ENCODE measurements at places on chromosomes 3 and 15.

DNA sequence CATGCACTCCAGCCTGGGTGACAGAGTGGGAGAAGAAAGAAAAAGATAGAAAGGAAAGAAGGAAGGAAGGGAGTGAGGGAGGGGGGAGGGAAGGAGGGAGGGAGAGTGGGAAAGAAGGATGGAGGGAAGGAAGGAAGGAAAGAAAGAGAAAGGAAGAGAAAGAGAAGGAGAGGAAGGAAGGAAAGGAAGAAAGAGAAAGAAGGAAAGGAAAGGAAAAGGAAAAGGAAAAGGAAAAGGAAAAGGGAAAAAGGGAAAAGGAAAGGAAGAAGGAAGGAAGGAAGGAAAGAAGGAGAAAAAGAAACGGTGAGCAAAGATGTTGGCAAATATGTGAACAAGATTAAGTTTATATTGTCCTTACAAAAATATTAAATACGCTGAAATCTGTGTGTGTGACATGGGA lies 36.2 kb upstream of the TICRR start:
- no peak for DNase-seq

- DNase-seq = no peak
Measured at GRCh38 chr15:83786336-83786735, 132.4 kb downstream of the ADAMTSL3 start.

- DNase-seq = no peak
Measured at GRCh38 chr15:78244101-78244500, 9.7 kb upstream of the ACSBG1 start.

DNA sequence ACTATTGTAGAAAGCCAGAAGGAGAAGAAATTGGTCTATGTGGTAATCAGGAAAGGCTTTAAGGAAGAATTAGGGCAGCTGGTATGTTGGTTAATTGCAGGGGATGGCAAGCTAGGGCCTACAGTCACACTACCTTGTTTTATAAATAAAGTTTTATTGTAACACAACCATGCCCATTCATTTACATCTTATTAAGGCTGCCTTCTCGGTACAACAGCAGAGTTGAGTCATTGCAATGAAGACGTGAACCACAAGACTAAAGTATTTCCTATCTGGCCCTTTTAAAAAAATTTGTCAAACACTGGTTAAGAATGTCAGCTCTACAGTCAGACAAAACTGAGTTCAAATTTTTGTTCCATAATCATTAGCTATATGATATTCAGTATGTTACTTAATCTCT lies 8.3 kb downstream of the SERPINI1 start:
- peak; percentile 9 for DNase-seq

GRCh38 chr3:100316641-100317069 lies 17.9 kb upstream of the NIT2 start:
- DNase-seq = peak; percentile 65

DNA sequence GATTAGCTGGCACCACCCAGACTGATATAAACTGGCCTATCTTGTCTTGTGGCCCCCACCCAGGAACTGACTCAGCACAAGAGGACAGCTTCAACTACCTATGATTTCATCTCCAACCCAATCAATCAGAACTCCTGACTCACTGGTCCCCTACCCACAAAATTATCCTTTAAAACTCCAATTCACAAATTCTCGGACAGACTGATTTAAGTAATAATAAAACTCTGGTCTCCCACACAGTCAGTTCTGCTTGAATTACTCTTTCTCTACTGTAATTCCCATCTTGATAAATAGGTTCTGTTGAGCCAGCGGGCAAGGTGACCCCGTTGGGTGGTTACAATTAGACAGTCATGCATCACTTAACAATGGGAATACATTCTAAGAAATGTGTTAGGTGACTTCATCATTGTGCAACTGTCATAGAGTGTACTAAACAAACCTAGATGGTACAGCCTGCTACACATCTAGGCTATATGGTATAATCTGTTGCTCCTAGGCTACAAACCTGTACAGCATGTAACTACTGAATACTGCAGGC lies 48.1 kb upstream of the MAP4 start:
- no peak for DNase-seq

GRCh38 chr3:153052096-153052460 lies 109.9 kb upstream of the RAP2B start:
- DNase-seq = peak; percentile 93

- DNase-seq = no peak
Measured at GRCh38 chr3:94095111-94095510, 32.2 kb downstream of the NSUN3 start.

DNA sequence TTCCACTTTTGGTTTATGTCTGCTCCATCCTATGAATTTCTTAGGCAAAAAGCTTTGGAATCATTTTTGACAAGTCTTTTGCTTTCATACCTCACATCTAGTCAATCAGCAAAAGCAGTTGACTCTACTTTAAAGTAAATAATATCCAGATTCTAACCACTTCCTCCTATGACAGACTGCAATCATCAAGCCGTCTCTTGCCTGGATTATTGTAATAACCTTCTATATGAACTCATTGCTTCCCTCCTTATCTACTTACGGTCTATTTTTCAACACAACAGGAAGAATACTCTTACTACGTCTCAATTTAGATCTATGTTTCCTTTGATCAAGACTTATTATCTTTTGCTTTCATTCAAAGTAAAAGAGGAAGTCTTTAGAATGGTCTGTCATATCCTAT lies 20.7 kb downstream of the CLDN1 start:
- DNase-seq = peak; percentile 15

DNA sequence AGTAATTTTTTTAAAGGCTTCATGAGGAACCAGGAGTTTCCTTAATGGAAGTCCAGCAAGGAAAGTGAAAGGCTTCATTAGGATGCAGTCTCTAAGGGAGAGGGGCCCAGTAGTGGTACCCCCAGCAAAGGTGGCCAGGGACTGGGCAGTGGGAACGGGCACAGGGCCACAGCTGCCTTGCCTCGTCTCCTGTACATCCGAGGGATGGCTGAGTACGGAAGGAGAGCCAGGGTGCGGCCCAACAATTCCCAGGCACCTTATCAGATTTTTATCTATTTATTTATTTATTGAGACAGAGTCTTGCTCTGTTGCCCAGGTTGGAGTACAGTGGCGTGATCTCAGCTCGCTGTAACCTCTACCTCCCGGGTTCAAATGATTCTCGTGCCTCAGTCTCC lies 14.5 kb downstream of the SEMA3G start:
- no peak for DNase-seq

DNA sequence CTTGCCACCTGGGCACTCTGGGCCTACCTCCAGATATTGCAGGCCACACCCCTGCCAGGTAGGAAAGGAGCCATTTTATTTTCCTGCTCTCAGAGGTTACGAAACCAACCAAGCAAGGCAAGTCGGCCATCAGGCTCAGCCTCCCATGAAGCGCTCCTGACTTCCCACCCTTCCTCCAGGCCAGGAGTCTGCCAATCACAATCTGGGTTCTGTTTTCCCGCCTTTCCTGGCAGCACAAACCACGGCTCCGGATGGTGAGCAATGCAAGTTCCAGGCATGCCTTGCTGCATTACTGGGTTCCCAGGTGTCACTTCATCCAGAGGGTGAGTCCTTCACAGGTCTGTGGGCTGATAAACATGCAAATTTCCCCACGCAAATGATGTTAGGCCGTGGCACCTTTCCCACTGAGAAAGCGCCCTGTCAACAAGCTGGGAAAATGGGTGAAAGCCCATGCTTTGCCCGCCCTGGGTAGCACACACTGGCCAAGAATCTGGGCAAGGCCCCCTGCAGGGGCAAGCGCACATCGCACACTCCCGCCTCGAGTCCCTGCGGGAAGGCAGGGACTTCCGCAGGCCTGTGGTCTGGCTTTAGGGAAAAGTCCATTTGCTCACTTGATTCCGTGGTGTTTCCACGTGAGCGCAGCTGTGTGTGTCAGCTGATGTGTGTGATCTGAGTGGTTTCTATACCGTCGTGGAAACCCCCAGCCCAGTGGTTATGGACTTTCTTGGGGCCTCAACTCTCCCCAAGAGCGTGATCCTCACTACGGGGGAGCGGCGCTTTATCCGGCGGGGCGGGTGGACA lies 61.6 kb upstream of the RYK start:
- DNase-seq = no peak

- DNase-seq = no peak
Measured at GRCh38 chr3:177224414-177224813, 27.1 kb upstream of the TBL1XR1 start.

DNA sequence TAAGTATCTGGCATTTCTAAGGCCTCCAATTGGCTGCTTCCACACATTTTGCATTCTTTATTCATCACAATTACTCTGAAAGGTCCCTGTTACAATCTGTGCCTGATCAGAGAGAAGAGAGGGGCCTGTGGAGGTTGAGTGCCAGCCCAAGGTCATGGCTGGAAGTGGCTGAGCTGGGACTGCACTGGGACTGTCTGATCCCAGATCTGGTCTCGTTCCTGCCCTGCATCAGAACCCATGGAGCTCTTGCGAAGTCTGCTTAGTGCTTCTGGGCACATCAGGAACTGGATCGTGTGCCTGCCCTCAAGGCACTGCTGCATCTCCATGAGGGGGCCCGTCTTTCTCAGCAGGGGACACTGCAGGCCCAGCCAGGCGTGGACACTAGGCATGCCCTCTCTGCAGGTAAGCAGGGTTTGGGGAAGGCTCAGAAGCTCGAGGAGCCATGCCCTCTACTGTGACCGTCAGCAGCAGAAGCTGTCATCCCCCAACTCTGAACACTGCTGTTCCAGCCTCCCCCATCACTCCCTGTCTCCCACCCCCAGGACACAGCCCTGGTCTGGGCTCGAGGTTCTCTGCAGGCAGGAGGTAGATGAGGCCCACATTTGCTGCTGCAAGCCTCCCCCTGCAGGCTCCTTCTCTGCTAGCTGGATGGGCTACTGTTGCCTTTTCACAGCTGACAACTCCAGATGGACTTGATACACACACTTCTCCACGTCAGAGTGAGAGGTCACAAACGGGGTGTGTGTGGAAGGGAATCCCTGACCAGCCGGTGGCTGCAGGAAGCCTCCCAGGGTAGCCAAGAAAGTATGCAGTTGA lies 96.5 kb upstream of the PRR23E start:
- no peak for DNase-seq

GRCh38 chr15:54029081-54029480 lies 50.8 kb downstream of the UNC13C start:
- no peak for DNase-seq

GRCh38 chr3:42725454-42725853 lies 22.9 kb upstream of the HHATL start:
- no peak for DNase-seq

DNA sequence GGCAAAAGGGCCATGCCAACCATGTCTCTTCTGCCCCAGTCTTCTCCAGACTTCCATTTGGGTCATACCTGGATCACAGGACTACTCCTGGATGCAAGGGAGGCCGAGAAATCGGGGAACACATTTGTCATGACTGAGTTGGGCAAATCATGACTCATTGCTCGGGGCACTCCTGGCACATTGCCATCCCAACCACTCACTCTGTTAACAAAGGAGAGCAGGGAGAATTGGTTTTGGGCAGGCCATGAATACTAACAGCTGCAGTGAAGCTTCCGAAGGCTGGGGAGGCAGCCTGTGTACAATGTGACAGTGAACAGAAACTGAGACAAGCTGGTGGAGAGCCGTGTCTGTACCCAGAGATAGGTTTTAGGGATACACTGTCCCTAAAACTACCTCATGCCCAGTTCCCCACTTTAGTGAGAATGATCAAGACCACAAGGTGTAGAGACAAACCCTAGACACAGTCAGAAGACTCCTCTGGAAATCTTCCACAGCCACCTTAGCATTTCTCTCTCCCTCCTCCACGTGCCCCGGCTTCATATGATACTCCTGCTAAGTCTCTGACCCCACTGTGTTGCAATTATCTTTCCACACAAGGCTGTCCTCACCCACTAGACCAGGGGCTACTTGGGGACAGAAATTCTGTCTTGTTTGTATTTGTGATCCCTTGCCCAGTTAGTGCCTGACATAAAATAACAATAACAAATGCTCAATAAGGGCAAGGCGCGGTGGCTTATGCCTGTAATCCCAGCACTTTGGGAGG lies 10.5 kb upstream of the BUB1B start:
- DNase-seq = peak; percentile 59

DNA sequence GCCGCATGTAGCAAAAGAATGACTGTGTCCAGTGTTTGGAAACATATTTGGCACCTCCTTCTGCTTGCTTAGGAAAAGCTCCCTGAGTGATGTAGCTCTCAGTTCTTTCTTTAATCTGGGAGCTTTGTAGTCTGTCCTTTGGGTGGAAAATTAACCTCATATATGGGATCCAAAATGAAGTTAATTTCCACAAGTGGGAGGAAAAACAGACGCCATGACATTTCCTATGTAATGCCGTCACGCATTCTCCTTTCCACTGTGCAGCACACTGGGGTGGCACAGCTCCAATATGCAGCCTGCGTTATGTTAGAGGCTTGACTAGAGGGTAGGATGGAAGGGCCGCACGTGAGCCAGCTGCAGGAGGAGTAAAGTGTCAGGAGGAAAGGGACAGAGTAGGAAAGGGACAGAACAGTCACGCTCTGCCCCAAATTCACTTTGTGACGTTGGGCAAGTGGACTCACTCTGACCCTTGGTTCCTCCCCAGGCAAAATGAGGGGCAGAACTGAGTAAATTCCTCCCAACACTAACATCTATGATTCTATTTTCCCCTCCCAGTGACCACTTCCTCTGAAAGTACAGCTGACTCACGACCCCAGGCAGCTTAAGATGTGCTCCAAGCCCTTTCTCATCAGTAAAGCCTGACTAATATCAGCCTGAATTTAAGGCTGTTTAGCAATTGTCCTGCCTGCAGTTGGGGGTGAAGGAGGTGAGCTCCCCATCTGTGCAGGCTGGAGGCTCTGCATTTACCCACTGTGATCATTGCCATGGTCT lies 176.5 kb upstream of the PFN2 start:
- peak; percentile 95 for DNase-seq

DNA sequence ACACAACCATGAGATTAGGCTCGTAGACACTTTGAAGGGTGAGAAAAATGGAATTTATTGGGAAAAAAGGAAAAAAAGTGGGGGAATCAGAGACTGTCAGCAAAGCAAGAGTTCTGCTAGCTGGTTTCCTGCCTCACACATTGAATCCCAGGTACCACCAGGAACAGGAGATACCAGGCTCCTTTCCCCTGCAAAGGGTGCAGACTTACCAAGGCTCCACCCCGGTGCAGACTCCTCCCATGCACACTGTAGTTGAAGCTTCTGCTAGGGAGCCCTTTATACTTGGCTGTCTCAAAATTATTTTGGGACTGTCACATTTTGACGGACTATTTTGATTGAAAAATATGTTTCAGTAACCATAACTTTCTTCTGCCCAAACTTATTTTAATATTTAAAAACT lies 819.9 kb upstream of the GBE1 start:
- DNase-seq = no peak

DNA sequence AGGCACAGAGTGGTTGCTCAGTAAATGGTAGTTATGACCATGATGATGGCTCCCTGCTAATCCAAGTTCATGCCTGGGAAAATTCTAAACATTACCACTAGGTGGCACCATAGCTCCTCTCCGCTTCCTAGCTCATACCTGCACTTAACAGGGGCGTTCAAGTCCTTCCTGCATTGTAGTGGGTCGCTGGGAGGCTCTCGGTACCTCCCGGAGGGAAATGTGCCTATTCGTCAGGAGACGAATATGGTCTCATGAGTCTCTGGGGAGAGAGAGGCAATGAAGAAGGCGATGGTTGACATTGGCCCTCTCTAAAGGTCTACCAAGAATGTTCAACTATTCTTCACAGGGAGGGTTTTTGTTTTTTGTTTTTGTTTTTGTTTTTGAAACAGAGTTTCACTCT lies 10.9 kb downstream of the MESP1 start:
- peak; percentile 65 for DNase-seq
